ENCODE measurements at places on chromosomes 7 and 10.

- no peak for DNase-seq
Observed at GRCh38 chr10:127414024-127414423, 135.1 kb upstream of the NPS start.

GRCh38 chr10:116120688-116121455 lies 152.1 kb downstream of the GFRA1 start:
- no peak for DNase-seq

DNA sequence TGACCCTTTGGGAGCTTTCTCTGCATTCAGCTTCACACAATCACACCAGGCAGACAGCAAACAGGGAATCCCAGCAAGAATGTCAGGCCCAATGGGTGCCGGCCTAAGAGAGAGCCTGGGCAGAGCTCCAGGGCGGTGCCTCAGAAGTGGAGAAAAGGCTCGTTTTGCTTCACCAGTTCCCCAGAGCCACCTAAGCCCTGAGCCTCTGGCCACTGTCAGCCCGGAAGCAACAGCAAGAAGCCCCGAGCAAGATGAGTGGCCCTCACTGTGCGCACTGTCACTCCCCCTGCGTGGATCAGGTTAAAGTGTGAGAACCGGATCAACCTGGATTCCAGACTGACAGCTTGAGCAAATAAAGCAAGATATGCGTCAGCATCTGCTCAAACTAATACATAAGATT lies 14.7 kb downstream of the CNPY1 start:
- DNase-seq: no peak

GRCh38 chr7:26489391-26489790 lies 197.7 kb downstream of the SNX10 start:
- DNase-seq: no peak
